Esophagus muscularis mucosa (tissue), 4 donors: ENCODE measurements at places on chromosomes 5 and 9.

DNA sequence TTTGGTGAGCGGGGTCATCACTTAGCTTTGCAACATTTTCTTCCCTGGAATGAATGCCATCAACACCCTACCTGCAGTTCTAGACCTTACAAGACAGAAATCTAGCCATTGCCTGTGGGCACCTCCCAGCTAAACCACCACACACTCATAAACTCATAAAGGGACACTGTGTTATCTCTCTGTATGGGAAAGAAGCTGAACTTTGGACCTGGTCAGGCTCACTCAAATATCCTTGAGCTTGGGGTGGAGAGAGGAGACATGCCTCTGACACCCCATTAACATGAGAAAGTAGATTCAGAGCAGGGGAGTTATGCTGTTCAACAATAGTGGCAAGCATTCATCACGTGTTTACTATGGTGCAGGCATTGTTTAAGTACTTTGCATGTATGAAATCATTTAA, 205.6 kb downstream of the ZNF462 start:
- DNase-seq, result no peak

- DNase-seq, result no peak
Measured at GRCh38 chr9:116198344-116198743, 44.8 kb downstream of the PAPPA start.

DNA sequence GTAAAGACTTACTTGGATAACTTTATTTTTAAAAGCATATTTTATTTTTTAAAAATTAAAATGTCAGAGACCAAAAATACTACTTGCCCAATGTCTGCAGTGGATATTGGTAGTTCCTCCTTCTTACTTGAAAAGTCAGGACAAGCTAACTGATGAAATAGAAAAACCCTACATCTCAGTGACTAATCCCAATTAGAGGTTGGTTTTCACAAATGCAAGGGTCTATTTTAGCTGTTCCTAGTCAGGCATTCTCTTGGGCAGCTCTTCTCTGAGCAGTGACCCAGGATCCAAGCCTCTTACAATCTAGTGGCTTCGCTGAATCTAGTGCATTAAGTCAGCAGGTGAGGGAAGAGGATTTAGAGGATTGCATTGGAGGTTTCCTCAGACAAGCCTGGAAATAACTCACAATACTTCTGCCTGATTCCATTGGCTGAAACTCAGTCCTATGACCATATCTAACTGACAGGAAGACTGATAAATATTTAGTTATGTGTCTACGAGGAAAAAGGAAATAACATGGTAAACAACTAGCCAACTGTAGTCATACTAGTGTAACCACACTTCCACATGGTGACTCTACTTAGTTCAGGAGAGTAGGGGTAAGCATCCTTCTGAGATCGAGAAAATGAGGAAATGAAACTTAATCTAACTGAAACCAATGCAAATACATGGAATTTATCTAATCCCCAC, 34.2 kb upstream of the MIER3 start:
- DNase-seq, result no peak

GRCh38 chr5:178869577-178869976, 9.8 kb downstream of the ZNF354B start:
- DNase-seq, result no peak
